ENCODE measurements at places on chromosomes 12 and 14.

- no peak for DNase-seq
These were observed 118.7 kb upstream of the MDM1 start for GRCh38 chr12:68450947-68451260.

- no peak for DNase-seq
These were observed 26.6 kb upstream of the ETV6 start for GRCh38 chr12:11622876-11623281.

DNA sequence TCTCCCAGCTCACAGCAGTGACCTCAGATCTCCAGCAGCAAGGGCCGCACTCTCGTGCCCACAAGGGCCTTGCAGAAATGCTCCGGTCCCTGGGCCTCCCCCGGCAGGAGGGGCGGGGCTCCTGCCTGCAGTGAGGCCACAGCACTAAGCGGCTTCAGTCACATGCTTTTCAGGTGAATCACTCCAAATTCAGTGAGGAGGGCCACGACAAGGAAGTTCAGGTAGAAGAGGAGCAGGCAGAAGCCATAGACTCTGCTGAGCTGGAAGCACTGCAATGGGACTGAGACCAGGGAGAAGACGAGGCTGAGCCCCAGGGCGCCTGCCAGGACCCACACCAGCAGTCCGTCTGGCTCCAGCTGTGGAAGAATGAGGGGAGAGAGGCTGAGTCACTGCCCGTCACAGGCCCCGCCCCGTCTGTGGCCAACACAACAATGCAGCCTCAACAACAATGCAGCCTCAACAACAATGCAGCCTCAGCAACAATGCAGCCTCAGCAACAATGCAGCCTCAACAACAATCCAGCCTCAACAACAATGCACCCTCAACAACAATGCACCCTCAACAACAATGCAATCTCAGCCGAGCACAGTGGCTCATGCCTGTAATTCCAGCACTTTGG is 35.2 kb downstream of the SLC8B1 start:
- no peak for DNase-seq

DNA sequence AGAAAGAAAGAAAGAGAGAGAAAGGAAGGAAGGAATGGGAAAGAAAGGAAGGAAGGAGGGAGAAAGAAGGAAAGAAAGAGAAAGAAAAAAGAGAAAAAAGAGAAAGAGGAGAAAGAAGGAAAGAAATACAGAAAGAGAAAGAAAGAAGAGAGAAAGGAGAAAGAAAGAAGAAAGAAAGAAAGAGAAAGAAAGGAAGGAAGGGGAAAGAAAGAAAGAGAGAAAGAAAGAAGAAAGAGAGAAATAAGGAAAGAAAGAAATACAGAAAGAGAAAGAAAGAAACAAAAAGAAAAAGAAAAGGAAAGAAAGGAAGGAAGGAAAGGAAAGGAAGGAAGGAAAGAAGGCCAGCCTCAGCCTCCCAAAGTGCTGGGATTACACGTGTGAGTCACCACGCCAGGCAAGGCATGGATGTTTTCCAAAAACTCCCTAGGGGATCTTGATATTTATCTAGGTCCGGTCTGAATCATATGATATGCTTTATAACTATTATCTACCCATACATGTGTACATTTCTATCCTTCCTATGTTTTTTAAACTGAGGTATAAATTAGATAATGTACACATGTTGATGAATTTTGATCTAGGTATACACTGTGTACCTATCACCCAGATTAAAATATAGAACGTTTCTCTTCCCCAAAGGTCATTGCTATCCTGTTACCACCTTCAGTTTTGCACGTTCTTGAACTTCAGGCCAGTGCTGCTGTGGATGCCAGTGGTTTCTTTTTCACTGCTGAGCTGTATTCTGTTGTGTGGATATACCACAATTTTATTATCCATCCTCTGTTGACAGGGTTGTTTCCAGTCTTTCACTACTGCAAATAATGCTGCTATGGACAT is 177.9 kb downstream of the RBM19 start:
- no peak for DNase-seq

- no peak for DNase-seq
These were observed 89.2 kb upstream of the TMEM263 start for GRCh38 chr12:106866426-106867080.

GRCh38 chr12:116542345-116542956 is 16.7 kb upstream of the MAP1LC3B2 start:
- no peak for DNase-seq

GRCh38 chr14:52131640-52132320 is 62.9 kb upstream of the NID2 start:
- DNase-seq = peak; percentile 47

DNA sequence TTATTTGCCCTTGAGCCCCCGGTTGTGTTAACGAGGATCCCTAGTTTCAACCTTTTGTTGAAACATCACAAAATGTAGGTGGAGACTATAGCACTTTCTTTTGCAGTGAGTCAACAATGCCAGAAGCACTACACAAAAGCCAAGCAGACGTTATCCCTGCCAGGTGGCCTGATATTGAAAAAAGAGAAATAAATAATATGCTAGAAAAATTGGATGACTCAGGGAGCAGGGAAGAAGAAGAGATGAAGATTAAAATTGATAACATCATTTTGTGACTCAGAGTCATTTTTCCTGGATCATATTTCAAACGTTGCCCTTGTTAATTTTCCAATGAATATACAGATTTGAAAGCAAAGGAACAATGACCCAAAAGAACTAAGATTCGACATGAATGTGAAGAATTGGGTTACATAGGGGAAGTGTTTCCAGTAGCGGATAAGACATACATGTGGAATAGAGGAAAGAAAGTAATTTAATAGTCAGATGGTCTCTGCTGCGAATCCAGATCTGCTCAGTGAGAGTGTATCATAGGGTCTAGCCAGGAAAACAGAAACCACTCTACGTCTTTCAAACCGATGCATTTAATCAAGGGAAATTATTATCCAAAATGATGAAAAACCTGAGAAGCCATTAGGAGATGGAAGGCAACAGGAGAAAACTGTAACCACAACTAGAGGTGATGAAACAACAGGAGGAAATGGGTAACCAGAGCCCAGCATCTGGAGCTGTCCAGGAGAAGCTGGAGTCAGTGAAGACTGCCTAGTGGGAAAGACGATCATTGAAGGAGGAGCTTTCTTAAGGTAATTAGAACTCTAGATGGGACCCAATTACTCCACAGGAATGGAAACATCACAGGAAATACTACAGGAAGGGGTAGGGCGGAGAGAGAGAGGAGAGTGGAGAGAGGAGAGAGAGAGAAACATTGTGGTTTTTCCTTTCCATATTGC is 57.9 kb downstream of the RERG start:
- no peak for DNase-seq

DNA sequence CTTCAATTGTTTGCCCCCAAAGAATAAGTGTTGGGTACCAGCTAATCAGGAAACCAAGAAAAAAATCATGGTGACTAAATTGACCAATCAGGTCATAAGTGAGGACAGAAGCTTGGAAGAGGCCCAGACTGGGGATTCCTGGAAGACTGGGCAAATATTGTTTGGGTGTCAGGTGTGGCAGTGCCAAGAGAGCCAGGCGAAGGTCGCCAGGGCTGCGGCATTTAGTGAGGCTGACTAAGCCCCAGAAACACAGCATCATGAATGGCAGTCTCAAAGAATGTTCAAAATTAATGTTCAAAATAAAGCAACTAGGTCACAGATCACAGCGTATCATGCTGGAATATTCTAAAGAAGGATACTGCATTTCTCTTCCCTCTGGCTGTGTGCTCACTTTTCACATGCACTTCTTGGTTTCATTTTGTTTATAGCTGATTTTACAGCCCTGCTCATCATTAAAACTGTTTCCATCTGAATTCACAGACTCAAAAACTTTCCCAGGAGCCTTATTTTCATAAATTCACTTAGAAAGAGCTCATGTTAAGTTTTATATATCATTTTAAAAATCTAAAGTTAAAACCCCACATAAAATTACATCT is 85.3 kb upstream of the OVCH1 start:
- DNase-seq = no peak

DNA sequence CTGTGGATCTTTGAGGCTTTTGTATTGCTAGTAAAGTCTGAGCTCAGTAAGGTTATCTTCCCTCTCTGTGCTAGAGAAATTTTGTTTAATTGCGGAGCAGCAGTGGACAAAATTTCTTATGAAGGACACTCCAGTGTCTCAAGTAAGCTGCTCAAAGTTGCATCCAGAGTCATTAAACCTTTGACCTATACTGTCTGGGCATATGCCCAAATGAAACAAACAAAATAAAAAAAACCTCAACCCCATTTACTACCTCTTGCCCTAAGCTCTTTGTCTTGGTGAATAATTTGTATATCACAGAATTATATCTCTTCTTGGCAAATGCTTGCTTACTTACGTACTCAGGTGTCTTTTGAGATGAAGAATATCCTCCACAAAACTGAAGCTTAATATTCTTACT is 465.2 kb downstream of the SOX5 start:
- no peak for DNase-seq

DNA sequence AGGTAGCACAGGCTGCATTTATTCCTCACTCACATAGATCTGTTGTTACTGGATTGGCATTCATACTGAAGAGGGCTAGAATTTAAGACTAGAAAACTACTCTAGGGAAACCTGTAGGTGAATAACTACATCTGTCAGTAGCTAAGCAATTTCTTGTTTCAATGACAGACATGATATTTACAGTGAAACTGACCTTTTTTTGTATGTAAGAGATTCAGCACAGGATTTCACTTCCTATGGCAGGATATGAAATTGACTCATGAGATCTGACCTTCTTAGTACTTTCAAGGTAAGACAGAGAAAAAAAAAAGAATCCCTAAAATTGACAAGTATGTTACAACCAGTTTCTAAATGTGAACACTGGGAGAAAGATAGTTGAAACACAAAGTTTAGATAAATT is 189.8 kb upstream of the SLC16A7 start:
- DNase-seq = no peak

DNA sequence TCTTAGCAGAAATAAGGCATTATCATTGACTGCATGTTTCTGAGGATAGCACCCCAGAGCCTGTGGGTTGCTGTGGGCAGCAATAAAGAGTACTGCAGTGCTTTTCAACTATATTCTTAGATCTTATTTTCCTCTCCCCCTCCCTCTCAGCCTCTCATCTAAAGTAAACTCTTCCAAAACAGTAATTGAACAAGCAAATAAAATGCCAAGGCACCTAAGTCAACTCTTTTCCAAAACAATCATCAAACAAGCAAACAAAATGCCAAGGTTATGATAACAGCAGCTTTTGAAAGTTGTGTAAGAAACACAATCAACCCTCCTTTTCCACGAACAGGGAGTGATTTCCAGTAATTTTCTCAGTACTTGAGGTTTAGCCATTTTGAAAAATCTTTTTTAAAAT is 1542.6 kb downstream of the AACS start:
- DNase-seq = no peak

DNA sequence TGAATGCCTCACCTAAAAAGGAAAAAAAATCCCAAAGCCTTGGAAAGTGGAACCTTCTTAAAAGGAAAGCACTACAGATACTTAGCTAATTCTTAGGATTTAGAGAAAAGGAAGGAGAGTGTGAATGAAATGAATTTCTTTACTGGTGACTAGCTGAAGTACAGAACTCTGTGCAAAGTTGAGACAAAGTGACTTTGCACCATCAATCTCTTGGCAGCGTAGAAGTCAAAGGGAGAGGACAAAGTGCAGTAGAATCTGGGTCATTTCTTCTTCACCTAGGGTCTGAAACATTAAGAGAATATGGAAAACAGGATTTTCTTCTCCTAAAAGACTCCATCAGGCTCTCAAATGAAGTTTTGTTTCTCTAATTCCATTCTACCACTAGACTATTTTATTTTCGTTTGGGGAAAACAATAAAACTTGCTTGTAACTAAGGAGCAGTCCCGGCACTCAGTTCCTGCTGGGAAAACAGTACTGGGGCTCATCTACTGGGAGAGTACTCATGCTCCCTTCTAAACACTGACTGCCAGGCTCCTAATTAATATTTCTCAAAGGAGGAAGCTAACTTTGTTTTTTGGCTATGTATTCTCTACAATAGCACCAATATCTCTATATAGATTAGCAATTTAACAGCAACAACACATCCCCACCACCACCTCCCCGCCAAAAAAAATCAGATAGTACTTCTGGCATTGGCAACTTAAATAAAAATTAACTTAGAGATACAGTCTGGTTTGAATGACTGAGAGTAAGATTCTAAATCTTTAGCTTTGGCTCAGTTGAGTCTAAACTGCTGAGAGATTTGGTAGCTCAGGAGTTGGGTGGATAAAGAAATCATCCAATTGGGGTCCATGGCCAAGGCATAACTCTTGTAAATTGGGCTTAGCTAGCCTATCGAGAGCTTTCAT is 110.7 kb downstream of the SLC15A5 start:
- no peak for DNase-seq

GRCh38 chr12:52311285-52311648 is 9.9 kb downstream of the KRT83 start:
- no peak for DNase-seq

GRCh38 chr14:102899516-102899900 is 23.0 kb upstream of the AMN start:
- no peak for DNase-seq

- DNase-seq = no peak
These were observed 5.7 kb downstream of the TMEM19 start for GRCh38 chr12:71691504-71692129.

GRCh38 chr14:89750281-89750755 is 204.2 kb downstream of the EFCAB11 start:
- DNase-seq = no peak

DNA sequence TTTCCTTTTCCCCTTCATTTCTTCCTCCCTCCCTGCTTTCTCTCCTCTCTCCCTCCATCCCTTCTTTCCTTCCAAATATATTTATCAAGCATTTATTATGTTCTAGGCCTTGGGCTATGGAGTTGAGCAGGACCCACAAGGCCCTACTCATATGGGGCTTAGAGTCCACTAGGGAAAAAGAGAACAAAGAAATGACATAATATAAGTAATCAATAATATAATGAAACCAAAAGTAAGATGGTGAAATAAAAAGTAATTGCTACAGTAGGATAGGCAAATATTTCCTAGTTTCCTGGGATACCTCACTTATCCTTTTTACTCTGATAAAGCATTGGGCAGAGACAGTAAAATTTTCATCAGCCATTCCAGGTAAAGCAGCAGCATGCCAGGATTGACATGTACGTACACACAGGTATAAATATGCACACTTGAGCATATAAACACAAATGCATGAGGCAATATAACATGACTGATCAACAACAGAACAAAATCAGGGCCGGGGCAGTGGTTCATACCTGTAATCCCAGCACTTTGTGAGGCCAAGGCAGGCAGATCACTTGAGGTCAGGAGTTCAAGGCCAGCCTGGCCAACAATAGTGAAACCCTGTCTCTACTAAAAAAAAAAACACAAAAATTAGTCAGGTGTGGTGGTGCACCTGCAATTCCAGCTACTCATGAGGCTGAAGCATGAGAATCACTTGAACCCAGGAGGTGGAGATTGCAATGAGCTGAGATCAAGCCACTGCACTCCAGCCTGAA is 35.5 kb upstream of the CSRP2 start:
- DNase-seq = no peak

DNA sequence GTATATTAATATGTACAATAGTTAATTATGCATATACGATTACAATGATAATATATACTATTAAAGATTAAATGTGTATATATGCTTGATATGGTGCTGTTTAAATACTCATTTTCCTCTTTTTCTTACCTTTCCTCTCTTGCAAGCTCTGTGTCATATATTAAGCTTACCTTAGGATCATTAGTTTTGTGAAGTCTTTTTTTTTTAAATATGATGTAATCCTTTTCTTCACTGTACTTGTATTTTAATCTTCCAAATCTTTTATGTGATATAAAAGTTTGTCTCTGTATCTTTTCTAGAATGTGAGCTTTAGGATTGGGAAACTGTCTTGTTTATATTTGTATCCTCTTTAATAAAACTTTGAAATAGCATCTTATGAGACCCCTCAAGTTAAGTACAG is 88.7 kb downstream of the CCDC91 start:
- DNase-seq = no peak
